Epithelial cell of umbilical artery (primary cell): ENCODE measurements at places on chromosomes 5 and 9. TPM values are rescaled to one million over a fixed set of nuclear protein-coding genes. Genes with fewer than 3 reads are reported as not detected.

Gene PCA3
- total RNA-seq: under 0.01 and 0.30 TPM in 2 replicates

Gene LCP2
- total RNA-seq: 3.6 and 4.7 TPM in 2 replicates

Gene CCL19
- total RNA-seq: not detected in 2 replicates

Gene AMBP
- 0.15 TPM in 1 of 2 replicates, not detected in the other for total RNA-seq

Gene F2RL1
- 77.1 and 150 TPM in 2 replicates for total RNA-seq

Gene PTPN3
- under 0.01 TPM in 1 of 2 replicates, not detected in the other for total RNA-seq

Gene RAB14
- total RNA-seq: 27.9 and 31.2 TPM in 2 replicates

Gene PCBD2
- total RNA-seq: 3.9 and 5.8 TPM in 2 replicates

Gene BARX1
- total RNA-seq: not detected in 2 replicates

Gene SMIM33
- total RNA-seq: under 0.01 TPM in 1 of 2 replicates, not detected in the other

Gene NDUFA8
- 52.6 and 55.9 TPM in 2 replicates for total RNA-seq

Gene AK6
- 31.6 and 33.1 TPM in 2 replicates for total RNA-seq

Gene IFNA10
- total RNA-seq: not detected in 2 replicates

Gene LRRC14B
- total RNA-seq: not detected in 2 replicates

Gene SPINK14
- total RNA-seq: not detected in 2 replicates

Gene SCGB3A2
- not detected in 2 replicates for total RNA-seq

Gene IFNE
- total RNA-seq: 0.32 and 3.6 TPM in 2 replicates

Gene TTC23L
- total RNA-seq: 0.15 TPM in 1 of 2 replicates, not detected in the other

Gene DCANP1
- total RNA-seq: not detected in 2 replicates

Gene DMRT3
- not detected in 2 replicates for total RNA-seq

Gene HAVCR1
- not detected in 2 replicates for total RNA-seq

Gene EQTN
- total RNA-seq: not detected in 2 replicates

Gene LCNL1
- not detected in 2 replicates for total RNA-seq
